ENCODE measurements at places on chromosomes 6 and 20. TPM values are rescaled to one million over a fixed set of nuclear protein-coding genes. Genes with fewer than 3 reads are reported as not detected.

Gene CPXM1
- not detected for total RNA-seq

DNA sequence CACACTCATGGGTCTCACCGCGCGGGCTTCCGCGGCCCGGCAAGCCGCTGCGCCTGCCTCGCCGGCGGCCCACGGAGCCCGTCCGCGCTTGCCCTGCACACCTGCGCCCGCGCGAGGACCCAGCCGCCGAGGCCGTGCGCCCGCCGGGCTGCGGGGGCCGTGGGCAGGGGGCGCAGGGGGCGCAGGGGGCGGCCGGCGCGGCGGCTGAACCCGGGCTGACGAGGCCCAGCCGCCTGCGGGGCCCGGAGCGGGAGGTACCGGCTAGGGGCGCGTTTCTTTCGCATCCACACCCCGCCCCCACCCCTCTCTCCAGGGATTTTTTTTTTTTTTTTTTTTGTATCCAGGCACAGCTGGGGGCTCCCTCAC is 43.8 kb upstream of the OSTM1 start:
- DNase-seq, result no peak

DNA sequence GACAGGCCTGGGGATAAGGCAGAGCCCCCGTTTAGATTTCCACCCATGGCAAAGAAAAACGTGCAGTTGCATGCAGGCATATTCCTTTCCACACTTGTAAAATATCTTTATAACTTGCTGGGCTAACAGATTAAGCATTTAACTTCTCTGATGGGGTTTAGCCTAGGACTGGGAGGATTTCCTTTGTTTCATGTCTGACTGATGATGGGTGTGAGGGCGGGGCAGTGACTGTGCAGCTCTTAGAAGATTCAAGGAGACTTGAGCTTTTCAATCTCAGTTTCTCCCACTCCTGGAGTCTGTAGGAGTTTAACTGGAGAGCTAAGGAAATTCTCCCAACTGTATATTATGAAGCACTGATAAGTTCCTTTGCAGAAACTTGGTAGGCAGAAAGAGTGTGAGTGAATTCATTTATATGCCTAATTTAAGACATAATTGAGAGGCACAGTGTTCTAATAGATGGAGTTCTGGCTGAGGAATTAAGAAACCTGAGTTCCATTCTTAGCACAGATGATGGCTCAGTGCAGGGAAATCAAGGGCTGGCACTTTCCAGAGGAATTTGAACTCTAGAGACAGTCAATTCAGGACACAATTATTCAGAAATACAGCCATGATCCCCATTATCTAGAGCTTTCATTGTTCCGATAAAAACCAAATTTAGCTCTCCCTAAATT is 214.6 kb upstream of the CNR1 start:
- DNase-seq, result no peak

Gene HLA-DRB5
- not detected for total RNA-seq

Gene USP49
- total RNA-seq, result 10.9 TPM

- no peak for DNase-seq
These were observed 171.3 kb downstream of the SYNDIG1 start for GRCh38 chr20:24640686-24641085.

- no peak for DNase-seq
These were observed 266.7 kb upstream of the FLRT3 start for GRCh38 chr20:14604143-14604542.

- no peak for DNase-seq
These were observed 22.0 kb upstream of the MAFB start for GRCh38 chr20:40711079-40711478.

DNA sequence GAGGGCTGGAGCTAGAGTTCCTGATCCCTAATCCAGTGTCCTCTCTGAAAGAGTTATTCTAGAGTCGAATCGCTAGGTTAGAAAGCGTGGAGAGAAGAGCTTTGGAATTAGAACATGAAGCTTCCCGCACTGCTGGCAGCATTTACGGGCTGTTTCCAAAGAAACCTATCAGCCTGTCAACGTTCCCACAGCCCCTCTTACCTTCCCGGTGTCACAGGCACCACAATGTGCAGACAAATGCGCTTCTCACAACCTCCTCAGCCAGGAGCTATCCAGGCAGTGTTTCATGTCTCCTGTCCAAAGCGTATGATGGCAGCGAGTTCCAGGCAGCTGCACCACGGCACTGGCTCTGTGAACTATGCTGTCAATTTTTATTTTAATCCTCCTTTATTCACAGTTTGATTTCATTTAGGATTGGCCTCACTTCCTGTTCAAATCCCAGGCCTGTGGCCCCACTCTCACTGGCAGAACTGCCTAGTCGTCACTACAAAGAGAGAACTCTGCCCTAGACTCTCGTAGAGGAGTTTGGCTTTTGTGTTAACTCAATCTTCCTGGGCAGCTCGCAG is 322.8 kb upstream of the SOX4 start:
- DNase-seq, result no peak

All from PC-9 (cell line).